ENCODE measurements at places on chromosomes 2 and 18.

DNA sequence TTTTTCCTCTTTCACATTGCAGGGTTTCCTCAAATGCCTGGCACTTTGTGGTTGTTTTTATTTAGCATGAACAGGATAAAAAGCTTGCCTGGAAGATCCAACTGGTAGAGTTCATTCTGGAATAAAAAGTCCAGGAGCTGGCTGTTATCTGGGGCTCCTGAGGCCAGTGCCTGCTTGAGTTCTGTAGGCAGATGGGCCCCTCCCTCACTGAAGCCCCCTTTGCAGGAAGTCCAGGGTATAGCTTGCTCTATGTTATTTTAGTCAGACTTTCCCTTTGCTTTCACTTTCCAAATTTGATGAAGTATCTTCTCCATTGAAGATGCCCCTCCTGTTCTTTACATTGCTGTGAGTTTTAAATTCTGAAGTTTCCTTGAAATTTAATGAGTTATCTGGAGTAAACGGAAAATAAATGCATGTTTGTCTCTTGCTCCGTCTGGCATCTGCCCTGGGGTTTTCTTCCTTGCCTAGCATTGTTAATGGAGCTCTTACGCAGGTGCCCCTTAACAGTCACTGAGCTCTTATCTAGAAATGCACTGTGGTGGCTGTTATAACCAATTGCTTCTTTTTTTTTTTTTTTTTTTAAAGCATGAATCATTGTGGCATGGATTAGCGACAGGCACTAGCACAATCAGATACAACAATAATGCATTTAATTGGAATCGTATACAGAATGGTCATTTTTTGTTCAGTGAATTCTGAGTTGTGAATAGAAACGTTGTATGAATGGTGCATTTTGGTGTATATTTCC lies 27.0 kb upstream of the LPIN1 start:
- DNase-seq = no peak

- no peak for DNase-seq
These were observed 25.8 kb downstream of the GCKR start for GRCh38 chr2:27522400-27522945.

DNA sequence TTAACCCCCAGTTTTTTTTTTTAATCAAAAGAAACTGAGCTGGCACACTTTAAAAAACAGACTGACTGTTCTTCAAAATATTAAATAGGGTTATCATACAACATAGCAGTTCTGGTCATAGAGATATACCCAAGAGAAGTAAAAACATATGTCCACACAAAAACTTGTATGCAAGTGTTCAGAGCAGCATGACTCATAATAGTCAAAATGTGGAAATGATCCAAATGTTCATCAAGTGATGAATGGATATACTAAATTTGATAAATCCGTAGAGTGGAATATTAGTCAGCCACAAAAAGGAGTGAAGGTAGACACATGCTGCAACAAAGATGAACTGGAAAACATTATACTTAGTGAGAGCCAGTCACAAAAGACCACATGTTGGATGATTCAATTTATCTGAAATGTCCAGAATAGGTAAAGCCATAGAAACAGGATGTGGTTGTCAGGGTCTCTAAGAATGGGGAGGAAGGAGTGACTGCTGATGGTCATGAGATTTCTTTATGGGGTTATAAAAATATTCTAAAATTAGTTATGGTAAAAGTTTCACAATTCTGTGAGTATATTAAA lies 5.1 kb downstream of the SMIM21 start:
- no peak for DNase-seq

DNA sequence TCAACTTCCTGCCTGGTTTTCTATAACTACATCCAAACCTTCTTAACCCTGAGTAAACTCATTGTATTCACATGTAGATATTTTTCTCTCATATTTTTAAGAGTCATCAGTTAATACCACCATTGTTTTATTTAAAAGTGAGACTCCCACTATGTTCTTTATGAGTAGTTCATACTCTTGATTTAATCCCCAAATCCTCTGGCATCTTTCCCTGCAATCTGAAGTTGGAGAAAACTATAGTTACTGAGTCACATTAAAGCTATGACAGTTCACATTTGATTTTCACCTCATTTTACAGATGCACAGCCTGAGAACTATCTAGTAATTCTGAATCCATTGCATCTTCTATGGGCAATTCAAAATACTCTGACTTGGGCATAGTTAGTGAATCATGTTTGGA lies 1358.7 kb upstream of the NRXN1 start:
- DNase-seq = no peak

- no peak for DNase-seq
These were observed 59.5 kb downstream of the PUM2 start for GRCh38 chr2:20291106-20291564.

GRCh38 chr2:31693882-31694281 lies 113.1 kb upstream of the SRD5A2 start:
- DNase-seq = no peak

DNA sequence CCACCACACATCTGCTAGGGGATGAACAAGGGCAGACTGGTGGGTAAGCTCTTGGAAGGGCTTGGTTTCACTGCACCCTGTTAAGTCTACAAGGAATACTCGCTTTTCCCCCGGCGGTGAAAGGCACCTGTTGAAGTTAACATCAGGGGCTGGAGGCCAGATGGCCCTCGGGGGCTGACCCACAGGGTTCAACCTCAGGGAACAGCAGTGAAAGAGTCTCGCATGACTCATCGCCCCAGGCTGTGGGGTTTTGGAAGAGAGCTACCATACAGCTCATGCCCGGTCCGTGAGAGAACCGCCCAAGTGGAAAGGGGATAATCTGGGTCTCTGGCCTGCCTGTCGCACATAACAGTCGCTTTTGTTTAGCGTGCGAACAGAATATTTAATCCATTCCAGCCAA lies 748.0 kb downstream of the DPP10 start:
- no peak for DNase-seq

DNA sequence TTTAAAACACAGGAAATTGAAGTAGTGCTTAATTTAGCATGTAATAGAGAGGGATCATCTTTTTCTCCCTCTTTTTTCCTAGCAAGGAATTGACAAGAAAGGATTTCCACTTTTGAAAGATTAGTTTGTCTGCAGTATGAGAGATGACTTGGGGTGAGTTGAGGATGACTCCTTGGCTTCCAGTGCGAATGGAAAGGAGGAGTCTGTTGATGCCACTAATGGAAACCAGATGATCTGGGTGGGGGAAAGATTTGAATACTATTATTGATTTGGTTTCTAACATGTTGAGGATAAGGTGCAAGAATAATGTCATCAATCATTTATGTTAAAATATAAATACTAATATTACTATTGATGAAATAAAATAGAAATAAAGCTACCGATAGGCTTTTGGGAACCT lies 205.4 kb downstream of the PPP1R1C start:
- DNase-seq = no peak

DNA sequence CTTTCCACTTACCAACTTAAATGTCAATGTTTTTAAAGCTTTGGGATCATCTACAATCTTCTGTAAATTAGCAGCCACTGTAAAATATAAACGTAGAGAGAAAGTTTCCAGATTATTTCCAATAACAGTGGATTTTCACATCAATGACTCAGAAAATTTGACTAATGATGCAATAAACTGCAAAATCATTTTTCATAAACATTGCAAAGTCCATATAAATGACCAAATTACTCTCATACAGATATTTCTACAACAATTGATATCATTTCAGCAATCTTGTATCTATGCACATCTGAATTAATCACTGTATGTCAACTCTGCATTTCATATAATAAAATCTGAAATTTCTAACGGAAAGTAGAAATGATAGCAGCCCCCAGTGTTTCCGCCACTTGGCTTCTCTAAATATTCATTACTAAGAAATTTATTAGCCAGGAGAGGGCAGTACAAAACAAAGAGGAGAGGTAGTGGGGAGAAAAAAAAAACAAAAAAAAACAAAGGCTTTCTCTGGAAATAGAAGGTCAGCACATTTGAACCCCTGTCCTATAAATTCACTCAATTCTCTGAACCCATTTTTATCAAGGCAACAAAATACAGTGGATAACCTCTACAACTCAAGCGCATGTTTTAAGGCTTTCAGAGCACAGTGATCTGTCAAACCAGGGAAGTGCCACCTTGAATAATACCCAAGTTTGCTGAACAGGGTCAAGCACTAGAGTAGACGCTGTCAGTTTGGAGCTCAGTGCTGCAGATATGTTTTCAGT lies 282.6 kb downstream of the STK39 start:
- no peak for DNase-seq

- no peak for DNase-seq
These were observed 64.8 kb downstream of the ST3GAL5 start for GRCh38 chr2:85823951-85824350.

GRCh38 chr2:62806231-62806630 lies 100.7 kb downstream of the EHBP1 start:
- DNase-seq = no peak

DNA sequence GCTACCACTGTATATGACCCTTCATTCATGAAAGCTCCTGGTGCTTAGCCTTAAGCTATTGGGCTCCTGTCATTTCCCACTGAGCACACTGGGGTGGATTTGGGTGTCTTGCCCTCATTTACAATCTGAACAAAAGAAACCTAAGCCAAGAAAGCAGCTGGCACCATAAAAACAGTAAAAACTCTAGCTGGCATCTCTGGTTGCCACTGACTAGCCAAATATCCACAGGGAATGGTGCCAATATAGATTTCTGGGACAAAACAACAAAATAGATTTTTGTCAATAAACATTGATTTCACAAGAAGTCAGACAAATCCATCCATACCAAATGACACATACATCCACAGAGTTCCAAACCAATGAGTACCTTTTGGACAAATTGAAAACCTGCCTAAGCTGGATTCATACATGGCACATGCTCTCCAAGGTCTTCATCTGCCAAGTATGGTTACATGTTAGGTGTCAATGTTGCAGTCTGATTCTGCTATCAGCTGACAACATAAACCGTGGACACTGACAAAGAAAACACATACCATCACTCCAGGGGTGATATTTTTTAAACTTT lies 1081.5 kb upstream of the ZEB2 start:
- no peak for DNase-seq

DNA sequence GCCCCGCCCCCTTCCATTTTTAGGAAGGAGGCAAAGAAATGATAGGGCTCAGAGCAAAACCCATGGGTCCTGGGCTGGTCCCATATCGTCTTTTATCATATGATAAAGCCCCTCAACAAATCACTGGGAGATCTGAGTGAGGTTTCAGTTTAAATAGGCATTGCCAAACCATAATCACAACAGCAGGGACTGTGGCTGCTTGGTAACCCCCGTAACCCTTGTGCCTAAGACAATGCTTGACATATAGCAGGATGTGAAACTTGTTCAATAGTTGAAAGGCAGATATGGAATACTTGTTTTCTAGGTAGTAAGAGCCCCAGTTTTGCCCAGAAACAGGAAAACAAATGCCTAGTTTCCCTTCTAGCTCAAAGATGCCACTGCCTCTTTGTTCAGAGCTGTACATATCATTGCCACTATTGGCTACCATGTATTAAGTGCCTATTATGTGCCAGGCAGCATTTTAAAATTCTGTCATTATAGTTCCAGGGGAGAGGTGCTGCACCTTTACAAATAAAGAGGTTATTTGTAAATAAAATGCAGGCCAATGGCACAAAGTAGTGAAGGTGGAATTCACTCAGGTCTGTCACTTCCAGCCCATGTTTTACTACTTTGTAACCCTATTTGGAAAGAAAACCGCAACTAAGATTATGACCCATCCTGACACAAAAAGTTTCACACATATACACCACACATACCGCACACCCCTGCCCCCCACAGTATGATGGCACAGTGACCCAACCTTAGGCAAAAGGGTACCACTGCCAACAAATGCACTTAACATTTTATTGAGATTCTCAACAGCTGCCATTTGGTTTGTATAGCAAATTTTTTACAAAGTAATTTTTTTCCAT lies 14.2 kb downstream of the NAGK start:
- DNase-seq = no peak

DNA sequence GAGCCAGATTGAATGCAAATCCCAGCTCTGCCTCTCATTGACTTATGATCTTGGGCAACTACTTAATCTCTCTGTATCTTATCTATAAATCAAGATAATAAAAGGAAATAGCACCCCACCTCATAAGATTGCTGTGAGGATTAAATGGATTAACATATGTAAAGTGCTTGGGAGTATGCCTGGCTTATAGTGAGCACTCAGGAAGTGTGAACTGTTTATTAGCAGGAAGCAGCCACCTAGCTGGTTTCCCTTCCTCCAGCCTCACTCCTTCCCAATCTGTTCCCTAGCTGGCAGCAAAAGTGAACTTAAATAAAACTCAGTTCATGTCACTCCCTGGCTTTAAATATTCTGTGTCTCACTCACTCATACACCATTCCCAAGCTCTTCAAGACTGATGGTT lies 526.6 kb upstream of the PKDCC start:
- no peak for DNase-seq

GRCh38 chr2:29518010-29518409 lies 402.8 kb downstream of the CLIP4 start:
- no peak for DNase-seq

DNA sequence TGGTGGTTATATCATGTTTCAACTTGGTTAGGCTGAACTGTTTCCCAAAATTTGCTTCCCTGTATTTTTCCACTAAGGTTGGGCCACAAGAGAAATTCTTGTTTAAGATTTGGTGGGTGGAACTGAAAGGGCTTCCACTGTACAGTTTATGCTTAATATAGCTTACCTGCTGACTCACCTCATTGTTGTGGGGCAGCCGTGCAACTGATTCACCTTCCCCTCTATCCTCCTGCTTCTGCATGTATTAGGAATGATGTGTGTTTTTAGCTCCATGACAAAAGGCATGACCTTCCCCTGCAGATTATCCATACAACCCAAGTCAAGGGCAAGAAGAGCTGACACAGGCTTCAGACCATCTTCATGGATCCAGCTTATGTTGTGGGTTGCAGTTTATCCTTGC lies 98.4 kb upstream of the GULP1 start:
- no peak for DNase-seq

DNA sequence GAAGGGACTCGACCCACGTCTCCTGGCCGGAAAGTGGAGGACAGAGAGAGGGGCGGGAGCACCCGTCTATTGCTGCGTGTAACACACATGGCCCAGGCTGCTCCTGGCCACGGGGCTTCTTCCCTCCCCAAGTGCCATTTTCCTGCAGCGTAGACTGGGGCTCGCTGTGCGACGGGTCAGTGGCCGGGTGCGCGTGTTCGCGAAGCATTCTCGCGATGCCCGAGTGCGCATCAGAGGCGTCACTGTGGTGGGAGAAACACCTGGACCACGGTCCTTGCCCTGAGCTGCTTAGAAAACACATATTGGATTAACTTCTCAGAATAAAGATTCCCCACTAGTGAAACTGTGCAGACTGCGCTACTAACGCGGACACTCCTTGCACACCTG lies 200.8 kb downstream of the EIPR1 start:
- DNase-seq = no peak

- no peak for DNase-seq
These were observed 4.5 kb downstream of the NDUFV2 start for GRCh38 chr18:9106800-9107584.

- DNase-seq = no peak
These were observed 97.9 kb upstream of the GPR45 start for GRCh38 chr2:105143467-105144151.

GRCh38 chr2:161233858-161234431 lies 73.7 kb downstream of the TANK start:
- no peak for DNase-seq

DNA sequence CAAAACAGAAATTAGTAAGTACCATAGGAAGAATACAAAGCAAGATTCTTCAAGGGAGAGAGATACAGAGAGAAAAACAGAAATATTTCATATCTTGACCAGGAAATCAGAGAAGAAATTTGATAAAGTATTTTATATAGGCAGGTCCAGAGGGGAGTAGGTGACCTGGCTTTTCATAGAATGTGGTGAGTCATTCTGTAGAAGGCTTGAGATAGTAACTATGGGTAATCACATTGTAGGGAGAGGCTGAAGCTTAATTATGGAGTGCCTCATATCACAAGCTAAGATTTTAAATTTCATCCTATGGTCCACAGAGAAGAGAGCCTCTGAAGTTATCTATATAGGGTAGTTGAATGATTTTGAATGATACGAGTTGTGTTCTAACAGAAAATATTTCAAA lies 195.0 kb upstream of the CYRIA start:
- no peak for DNase-seq
